ENCODE measurements at places on chromosomes 12 and 14.

DNA sequence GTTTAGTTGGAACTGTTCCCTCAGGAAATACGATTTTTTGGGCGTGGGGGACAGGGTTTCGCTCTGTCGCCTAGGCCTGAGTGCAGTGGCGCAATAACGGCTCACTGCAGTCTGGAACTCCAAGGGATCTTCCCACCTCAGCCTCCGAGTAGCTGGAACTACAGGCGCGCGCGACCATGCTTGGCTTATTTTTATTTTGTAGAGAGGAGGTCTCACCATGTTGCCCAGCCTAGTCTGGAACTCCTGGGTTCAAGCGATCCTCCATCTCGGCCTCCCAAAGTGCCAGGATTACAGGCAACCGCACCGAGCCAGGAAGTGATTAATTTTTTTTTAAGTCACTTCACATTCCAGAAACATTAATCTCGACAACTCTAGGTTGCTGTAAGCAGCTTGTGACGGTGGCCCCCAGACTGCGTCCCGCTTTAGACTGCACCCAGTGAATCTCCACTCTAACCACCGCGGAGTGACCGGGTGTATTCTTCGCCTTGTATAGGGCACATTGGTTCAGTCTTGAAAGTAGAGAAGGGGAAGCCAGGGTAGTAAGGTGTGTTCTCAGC, 830 bp upstream of the MIS18BP1 start:
- no peak for DNase-seq

DNA sequence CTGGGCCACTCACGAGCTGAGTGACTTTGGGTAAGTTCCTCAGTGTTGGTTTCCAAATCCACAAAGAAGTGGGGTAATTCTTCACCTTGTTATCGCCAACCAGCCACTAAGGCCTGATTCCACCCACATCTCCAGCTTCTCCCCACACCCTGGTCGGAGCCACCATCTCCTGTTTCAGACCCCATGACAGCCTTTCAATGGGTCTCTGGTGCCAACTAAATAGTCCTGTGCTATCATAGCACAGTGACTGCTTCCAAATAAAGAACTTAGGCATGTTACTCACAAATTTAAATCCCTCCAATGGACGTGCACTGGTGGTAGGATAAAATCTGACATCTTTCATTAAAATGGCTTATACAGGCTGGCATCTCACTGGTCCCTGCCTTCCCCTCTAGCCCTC, 44.0 kb downstream of the TBX5 start:
- no peak for DNase-seq

DNA sequence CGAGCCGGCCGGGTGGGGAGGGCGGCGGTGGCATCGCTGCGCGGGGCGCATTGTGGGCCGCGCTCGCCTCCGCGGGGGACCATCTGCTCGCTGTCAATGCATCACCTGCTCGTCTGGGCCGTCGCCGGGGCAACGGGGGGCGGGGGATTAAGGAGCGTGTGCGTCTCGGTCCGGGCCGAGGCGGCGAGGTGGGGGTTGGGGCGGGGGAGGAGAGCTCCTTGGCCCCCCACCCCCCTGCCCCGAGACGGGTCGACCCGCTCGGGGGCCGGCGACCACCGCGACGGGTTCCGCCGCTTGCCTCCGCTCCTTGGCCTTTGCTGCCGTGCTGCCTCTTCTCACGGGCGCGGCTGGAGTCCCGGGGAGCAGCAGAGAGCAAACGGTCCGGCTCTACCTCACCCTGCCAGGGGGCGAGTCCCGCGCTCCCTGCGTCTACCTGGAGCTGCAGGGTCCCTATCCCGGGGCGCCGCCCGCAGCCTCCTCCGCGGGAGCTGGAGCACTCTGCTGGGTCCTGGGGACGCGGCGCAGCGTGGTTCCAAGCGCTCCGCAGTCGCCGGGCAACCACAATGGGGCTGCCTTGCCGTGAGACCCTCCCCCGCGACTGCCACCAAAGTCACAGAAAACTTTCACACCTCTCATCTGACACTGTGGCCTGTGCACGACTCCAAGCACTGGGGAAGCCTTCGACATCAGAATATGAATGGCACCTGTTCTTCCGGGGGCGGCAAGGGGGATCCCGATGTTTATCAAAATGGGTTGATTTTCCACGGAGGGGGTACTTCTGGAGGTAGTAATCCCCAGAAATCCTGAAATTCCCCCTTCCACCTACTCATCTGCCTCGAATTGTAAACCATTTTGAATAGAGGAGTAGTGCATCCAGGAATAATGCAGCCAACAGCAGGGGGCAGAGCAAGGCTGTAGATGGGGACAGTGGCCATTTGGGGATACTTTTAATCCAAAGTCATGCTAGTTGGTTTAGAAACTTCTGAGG, at the start of gene C12orf42:
Gene C12orf42 (minus strand): TSS at position 500 of the 988 bp plus-strand sequence. CDS start 17,542 bp downstream, outside the sequence.
- DNase-seq, result peak; percentile 33

DNA sequence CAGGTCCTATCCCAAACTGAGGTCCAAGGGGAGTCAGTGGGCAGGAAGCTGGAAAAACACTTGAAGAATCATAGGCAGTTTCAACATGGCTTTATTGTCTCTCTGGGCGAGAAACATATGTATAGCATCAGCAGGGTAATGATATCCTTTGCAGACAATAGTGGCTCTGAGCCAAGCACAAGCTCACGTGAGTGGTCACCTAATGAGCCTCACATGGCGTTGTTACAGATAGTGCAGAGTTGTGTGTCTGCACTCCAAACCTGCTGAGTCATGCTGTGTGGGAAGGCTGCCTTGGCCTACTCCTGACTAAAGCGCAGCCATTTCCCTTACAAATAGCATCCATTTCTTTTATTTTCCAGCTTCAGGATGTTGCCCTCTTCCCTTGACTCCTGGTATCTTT, 105.2 kb upstream of the SYT1 start:
- no peak for DNase-seq

- DNase-seq, result no peak
Measured at GRCh38 chr12:28390761-28391385, 200.6 kb downstream of the CCDC91 start.

DNA sequence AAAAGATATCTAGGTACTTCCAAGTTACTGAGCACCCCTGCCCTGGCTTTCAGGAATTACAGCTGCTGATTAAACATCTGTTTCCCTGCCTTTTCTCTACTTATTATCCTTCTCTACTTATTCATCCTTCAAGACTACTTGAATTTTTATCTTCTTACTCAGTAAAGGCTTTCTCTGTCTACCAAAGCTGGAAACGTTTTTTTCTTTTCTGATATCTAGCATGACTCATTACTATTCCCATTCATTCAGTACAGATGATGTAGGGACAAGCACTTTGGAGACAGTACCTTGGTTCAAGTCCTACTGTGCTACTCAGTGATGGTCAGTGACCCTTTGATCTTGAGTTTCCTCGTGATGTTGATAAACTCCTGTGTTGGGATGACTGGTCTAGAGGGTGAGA, 848.7 kb downstream of the NRXN3 start:
- DNase-seq, result no peak

- no peak for DNase-seq
Measured at GRCh38 chr12:97118796-97119375, 211.8 kb downstream of the NEDD1 start.

GRCh38 chr14:94934276-94934810, 164.4 kb upstream of the GSC start:
- no peak for DNase-seq

GRCh38 chr12:26728205-26729050, 104.6 kb downstream of the ITPR2 start:
- DNase-seq, result no peak

GRCh38 chr12:76462668-76463224, 96.8 kb downstream of the OSBPL8 start:
- DNase-seq, result no peak

DNA sequence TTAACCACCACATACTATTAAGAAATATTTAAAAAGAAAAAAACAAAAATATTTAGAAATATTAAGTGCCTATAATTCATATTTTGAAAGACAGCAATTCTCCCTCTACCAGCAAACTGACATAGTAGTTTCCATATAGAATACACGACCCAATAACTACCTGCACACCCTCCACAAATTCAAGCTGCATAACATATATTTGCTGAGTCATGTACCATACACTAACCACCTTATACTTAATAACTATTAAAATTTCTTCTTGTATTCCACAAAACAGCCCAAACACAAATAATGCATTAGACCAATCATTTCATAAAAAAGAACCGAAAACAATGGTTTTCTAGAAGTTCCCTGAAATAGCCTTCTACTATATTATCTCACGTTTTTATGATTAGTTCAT, 21.7 kb downstream of the GTF2A1 start:
- no peak for DNase-seq

GRCh38 chr14:55126034-55126433, 3.0 kb upstream of the LGALS3 start:
- DNase-seq, result no peak

DNA sequence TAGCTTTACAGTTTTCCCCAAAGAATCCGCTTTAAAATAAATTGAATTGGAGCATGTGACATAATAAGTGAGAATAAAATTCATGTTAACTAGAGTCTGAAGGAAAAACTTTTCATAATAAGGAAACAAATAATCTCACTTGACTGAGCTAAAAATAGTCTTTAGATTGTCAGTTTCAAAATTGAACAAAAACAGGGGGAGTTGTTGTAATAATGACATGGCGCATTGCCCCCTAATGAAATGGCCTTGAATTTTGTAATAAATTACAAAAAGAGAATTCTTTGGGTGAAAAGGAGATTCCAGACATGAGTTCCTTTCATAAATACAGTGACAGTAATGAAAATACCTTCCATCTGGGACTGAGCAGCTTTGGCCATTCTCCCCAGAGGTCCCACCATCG, 178.6 kb downstream of the EFCAB11 start:
- DNase-seq, result no peak

DNA sequence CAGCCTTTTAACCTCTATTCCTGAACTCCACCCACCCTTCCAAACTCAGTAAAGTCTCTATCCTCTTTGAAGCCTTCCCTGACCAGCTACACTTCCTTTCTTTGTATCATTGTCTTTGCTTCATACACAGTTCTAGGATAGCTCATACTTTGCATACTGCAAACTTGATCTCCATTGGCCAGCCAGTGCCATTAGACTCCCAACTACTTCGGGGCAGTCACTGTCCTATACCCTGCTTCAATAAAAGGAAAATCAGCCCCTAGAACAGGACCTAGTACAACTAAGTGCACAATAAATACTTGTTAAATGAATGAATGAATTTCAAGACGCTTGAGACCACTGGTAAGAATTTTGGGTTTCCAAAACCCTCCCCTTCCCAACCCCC, 521 bp upstream of the PIP4K2C start:
- DNase-seq, result no peak

- DNase-seq, result no peak
Measured at GRCh38 chr14:42929806-42930480, 1323.3 kb downstream of the LRFN5 start.

- DNase-seq, result no peak
Measured at GRCh38 chr12:89875225-89875624, 166.6 kb upstream of the ATP2B1 start.

DNA sequence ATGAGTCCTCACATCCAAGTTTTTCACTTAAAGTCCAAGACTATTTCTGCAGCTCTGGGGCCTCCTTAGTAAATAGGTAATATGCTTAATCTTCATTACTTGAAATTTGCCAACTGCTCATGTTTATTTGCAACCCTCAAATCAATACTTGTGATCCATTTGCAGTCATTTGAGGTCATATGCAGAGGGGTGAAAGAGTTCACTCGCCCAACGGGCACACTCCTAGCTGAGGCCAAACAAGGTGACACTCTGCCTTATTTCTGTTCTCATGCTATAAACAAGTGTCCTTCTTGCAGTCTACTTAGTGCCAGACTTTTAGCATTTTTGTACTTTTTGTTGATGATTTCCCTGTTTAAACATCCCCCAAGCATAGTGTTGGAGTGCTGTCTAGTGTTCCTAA, 409.9 kb downstream of the AEBP2 start:
- no peak for DNase-seq

GRCh38 chr14:37034410-37035285, 137.8 kb downstream of the SLC25A21 start:
- no peak for DNase-seq

DNA sequence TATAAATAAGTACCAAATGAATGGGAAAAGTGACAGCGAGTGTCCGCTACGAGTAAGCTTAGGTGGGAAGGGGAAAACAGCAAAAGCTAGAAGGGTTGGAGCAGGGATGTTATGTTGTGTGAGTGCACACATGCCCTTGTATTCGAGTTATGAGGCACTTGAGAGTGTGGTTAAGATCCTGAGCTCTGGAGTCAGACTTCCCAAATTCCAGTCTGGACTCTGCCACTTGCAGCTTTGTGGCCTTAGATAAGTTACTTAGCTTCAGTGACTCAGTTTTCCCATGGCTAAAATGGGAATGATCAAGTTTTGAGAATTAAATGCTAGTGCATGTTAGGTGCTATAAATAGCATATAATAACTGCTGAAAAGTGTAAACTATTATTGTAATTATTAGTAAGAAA, 44.9 kb downstream of the KTN1 start:
- no peak for DNase-seq

GRCh38 chr12:19689801-19690472, 250.6 kb downstream of the AEBP2 start:
- no peak for DNase-seq

GRCh38 chr12:27924350-27925135, 48.0 kb downstream of the PTHLH start:
- DNase-seq, result no peak

GRCh38 chr12:118946256-118946655, 35.1 kb upstream of the SRRM4 start:
- DNase-seq, result no peak

- DNase-seq, result no peak
Measured at GRCh38 chr12:96880220-96880619, 26.8 kb upstream of the NEDD1 start.

- DNase-seq, result no peak
Measured at GRCh38 chr12:89450907-89451306, 73.7 kb downstream of the GALNT4 start.

DNA sequence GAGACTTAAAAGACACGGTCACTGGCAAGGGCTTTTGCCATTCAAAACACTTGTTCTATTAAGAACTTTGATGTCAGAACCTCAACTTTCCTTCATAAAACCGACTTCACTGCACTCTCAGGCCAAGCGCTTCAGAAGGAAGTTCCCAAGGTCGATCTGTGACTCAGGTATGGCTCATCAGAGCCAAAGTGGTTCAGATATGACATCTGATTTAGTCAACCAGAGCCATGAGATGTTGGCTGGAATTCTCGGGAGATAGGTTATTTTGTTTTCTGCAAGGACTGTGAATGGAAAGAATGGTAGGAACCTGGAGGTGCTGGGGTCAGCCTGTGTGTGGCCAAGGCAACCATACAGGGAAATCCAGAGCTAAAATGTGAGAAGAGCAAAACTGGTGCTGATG, 445.6 kb downstream of the GLT1D1 start:
- no peak for DNase-seq

- no peak for DNase-seq
Measured at GRCh38 chr12:109252799-109253198, 56.3 kb downstream of the FOXN4 start.

- DNase-seq, result peak; percentile 1
Measured at GRCh38 chr12:101696251-101697196, 916 bp upstream of the CHPT1 start.

- DNase-seq, result no peak
Measured at GRCh38 chr14:23514644-23514957, 37.0 kb downstream of the ZFHX2 start.

All from CD4-positive, alpha-beta T cell treated with Interleukin-12 subunit alpha and Interleukin-12 subunit beta, for 1 hour (primary cell).